ENCODE measurements at places on chromosomes 12 and 14.

GRCh38 chr12:85058339-85058738 lies 22.2 kb downstream of the LRRIQ1 start:
- DNase-seq = no peak

GRCh38 chr12:113837528-113838296 lies 128.4 kb downstream of the RBM19 start:
- DNase-seq = no peak

- no peak for DNase-seq
Measured at GRCh38 chr12:108670066-108670631, 36.5 kb upstream of the SELPLG start.

DNA sequence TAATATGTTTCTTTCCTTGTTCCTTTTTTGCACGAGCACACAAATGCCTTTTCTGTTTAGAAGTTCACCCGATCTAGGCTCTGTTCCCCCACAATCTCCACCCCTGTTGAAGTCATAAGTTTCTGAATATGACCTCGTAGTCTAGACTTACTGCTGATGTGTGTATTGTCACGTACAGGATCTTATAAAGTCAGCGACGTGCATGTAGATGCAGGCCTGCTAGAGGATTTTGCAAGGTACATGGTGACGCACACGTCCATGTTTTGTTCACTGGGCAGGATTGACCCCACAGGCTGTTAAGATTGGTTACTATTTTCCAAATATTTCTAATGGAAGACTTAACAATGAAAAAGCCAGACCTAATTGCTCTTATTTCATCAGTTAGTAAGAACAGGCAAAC lies 46.2 kb upstream of the CCDC91 start:
- no peak for DNase-seq

- no peak for DNase-seq
Measured at GRCh38 chr14:95515080-95515489, 1.4 kb downstream of the SYNE3 start.

DNA sequence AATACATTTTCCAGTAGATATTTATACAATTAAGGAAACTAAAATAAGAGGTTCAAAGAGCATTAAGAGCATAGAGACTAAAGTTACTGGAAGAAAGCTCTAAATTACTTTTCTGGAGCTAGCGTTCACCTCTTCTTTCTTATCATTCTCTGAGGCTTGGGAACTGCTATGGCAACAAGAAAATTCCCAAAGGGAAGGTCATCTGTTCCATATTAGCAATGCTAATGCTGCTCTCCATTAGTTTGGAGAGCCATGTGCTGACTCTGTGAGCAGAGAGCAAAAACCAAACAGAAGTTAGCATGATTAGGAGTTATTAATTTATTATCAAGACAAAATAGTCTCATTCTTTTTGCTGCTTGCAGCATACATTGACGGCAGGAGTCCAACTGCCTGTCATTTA lies 143.1 kb upstream of the SLC16A7 start:
- no peak for DNase-seq

- DNase-seq = no peak
Measured at GRCh38 chr14:104422837-104423681, 156.5 kb upstream of the C14orf180 start.

DNA sequence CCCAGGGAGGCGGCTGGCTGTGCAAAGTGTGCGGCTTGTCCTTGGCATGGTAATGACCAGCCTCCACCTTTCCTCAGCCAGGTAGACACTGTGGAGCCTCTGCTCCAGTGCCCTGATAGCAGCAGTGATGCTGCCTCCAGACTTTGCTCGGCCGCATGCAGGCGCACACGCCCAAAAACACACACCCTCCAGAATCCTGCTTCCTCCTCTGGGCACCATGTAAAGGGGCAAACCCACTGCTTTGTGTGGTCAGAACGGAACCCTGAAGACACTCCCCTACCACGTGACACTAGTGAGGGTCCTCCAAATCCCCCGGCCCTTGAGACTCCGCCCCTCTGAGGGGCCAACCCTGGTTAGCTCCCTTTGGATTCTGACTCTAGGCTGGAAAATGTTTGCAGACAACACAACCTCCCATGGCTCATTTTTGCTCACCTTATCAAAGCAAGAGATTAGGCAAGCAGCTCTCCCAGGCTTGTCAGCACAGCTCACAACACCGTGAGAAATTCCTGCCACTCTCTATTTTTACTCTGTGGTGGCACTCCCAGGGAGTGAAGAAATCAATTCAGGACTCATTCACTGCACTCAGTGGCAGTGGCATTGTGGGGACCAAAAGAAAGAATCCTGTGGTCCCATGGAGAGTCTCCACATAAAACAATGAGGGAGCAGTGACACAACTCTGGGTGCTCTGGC lies 4.5 kb downstream of the KRT77 start:
- DNase-seq = no peak

DNA sequence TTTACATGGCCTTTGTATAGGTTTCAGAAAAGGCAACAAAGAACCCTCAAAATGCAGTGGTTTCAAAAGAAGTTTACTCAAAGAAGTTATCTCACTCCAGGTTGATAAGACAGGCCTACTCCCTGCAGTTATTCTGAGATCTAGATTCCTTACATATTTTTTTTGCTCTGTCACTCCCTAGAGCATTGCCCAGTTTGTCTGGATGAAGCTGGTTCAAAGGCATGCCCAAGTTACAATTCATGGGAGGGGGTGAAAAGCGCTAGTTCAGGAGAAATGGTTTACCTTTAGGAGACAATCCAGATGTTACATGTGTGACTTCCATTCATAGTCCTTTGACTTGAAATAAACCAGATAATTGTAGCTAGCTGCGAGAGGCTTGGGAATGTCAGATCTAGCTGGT lies 115.0 kb downstream of the TPH2 start:
- DNase-seq = no peak

DNA sequence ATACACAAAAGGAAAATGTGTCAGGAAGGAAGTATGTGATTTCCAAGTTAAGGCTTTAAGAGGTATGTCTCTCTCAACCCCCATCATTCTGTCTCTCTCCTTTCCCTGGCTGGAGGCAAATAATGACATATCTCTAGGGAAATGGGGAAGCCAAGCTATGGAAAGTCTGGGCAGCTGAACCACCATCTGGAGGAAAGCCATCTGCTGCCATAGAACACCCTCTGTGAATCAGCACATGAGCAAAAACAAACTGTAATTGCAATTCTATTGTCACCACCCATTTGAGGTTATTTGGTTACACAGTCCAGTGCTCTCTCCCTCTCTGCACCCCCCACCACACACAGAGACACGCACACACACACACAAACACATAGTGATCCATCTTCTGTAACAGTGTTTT lies 766.2 kb downstream of the FLRT2 start:
- no peak for DNase-seq

GRCh38 chr12:121170611-121171260 lies 38.1 kb downstream of the P2RX7 start:
- DNase-seq = no peak

DNA sequence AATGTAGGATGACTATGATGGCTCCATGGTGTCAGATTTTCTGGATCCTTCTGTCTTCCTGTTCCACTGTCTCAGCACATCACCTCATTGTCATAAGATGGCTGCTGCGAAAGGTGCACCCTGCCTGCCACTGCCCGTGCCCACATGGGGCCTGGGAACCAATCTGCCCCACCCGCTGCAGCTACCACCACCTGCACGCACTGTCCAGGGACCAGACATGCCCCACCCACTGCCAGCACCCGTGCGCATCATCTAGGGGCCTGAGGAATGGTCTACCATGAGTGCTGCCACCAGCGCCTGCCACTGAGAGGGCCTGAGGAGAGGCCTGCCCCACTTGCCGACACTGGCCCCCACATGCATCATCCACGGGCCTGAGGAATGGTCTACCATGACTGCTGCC lies 23.8 kb downstream of the CYP46A1 start:
- DNase-seq = no peak

GRCh38 chr12:116426391-116427136 lies 132.6 kb upstream of the MAP1LC3B2 start:
- no peak for DNase-seq

- no peak for DNase-seq
Measured at GRCh38 chr12:11927286-11927935, 143.3 kb upstream of the BCL2L14 start.

GRCh38 chr14:73236157-73236556 lies 1.1 kb upstream of the PAPLN start:
- no peak for DNase-seq

- no peak for DNase-seq
Measured at GRCh38 chr12:1726753-1727152, 35.9 kb downstream of the ADIPOR2 start.

DNA sequence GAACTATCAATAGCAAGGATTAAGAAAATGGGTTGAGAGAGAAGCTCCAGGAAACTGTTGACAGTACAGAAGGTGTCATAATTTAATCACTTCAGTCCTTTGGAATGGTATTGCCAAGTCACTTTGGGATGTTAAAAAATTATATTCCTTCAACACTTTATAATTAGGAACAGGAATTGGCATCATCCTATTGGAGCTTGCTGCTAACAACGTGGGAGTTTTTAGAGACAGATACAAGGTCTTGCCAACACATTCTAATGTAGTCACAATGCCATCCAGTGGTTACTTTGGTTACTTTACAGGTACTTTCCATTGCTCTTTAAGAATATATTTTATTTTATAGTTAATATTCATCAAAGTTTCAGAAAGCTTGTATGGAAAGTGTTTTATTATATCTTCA lies 310.1 kb downstream of the SYT1 start:
- DNase-seq = no peak

DNA sequence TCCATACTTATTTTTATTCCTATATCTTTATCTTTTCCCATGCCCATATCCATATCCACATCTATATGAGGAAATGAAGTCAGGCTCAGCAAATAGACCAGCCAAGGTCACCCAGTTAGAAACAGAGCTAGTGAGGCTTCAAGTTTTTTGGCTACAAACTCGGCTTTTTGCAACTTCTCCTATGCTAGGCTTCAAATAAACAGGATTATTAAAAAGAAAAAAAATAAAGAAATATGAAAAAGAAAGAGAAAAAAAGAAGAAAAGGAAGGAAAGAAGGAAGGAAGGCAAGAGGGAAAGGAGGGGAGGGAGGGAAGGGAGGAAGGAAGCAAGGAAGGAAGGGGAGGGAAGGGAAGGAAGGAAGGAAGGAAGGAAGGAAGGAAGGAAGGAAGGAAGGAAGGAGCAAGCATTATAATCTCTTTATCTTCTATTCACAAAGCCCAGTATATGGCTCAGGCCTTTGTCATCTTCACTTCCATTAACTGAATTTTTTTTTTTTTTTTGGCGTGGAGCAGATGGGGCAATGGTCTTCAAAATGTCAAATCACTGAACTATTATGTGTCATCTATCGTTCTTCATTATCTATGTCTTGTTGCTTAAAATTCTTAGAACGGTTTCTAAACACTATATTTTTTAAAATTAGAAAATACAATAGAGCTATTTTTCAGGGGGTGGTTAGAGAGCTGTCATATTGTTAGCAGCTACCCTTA lies 418.2 kb downstream of the VRK1 start:
- no peak for DNase-seq

- no peak for DNase-seq
Measured at GRCh38 chr14:59346329-59346728, 118.9 kb downstream of the GPR135 start.

DNA sequence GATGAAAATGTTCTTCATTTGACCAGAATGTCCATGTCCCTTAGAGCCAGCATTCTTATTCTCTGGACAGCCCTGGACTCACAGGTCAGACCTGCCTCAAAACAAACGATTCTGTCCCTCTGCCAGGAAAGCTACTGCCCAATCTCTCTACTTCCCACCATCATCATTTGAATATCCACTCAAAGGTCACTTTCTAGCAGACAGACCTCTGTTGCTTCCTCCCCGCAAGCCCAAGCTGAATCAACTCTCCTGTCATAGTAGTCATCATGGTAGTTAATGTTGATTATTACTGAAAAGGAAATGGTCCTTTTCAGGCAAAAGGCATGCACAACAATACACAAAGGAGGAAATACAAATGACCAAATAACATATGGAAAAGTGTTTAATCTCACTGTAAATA lies 39.6 kb upstream of the CPM start:
- DNase-seq = no peak

DNA sequence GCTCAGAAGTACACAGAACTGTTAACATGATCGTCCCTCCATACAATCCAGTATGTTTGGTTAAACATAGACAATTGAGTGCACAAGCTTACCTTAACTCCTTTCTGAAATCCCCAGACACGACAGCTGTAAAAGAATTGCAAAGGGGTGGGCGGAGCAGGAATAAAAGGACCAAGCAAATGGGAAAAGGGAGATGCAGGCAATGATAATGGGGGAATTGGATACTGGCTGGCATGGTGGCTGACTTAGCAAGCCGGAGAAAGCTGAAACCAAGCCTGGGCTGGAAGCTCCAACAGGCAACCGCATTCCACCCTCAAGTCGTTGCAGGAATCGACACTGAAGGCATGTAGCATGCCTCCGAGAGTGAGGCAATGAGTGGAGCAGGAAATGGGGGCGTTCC lies 96.8 kb upstream of the TMEM132C start:
- DNase-seq = no peak
